ENCODE measurements at places on chromosomes 11 and 22.
A peak's percentile ranks its signal among the peaks of the same experiment; 100 is the strongest.

GRCh38 chr22:46639843-46640242 is 19.7 kb downstream of the GRAMD4 start:
- no peak for DNase-seq

DNA sequence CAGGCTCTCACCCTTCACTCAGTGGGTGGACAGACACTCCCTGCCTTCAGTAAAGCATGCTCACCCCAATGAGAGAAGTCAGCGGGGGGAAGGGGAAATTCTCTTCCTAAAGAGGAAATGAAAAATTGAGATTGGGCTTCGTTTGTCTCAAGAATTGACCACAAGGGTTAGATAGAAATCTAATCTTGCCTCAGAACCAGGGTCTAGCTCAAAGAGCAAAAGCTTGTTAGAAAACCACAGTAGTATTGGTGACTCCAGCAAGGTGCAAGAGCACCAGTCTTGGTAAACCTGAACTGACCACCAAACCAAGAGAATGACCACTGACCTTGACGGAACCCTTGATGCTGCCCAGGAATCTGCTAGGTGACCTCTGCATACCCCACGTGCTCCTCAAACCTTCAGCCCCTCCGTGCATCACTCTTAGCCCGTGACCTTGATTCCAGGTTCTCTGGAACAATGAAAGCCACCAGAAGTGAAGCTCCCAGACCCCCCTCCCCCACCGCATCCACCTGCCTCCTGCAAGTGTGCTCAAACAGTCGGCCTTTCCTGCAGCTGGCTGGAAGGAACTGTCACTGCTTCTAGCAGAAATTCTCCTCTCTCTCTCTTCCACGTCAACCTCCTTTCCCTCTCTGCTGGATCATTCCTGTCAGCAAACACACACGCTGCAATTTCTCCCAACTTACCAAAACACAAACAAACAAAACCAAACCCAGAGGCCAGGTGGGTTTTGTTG is 3.1 kb upstream of the TMA7B start:
- DNase-seq = peak; percentile 95

DNA sequence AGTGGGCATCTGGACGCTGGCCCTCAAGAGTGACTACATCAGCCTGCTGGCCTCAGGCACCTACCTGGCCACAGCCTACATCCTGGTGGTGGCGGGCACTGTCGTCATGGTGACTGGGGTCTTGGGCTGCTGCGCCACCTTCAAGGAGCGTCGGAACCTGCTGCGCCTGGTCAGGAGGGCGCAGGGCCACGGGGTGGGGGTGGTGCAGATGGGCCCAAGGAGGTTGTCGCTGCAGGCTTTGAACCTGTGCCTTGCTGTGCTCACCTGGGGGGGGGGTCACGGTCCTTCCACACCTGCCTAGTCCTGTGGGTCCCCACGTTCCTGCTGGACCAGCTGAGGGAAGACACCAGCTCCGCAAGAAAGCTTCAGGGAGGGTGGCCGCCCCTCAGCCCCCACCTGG is 3.5 kb downstream of the CD151 start:
- DNase-seq = no peak

- DNase-seq = no peak
These were observed 147.6 kb downstream of the FBXO7 start for GRCh38 chr22:32622004-32622743.

- DNase-seq = no peak
These were observed 50.5 kb upstream of the POU2AF2 start for GRCh38 chr11:111194860-111195568.
